ENCODE measurements at places on chromosomes 12 and 14.

DNA sequence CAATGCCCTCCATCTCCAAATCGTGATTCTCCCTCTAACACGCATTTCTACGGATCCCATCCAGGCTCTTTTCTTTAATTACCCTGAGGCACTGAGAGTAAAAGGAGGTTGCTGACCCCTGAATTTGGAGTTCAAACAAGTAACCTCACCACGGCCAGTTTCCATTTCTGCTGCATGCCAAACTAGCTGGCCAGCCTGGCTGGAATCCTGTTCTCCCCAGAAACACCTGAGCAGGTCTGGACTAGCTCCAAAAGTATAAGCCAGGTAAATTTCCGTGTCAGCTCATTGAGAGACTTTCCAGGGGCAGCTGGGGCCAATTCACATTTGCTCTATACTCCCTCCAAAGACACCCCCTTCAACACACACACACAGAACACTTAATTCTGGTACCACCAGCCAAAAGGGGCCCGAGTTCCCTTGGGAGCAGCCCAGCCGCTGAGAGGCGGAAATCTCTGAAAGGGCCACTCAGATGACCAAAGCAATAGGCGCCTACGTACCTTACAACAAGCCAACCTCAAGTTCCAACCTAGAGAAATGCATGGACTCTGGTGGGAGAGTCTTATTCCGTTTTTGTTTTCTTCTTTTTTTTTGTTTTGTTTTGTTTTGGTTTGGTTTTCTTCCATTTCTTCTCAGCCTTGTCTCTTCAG, 131.4 kb downstream of the NDUFA12 start:
- DNase-seq: no peak

DNA sequence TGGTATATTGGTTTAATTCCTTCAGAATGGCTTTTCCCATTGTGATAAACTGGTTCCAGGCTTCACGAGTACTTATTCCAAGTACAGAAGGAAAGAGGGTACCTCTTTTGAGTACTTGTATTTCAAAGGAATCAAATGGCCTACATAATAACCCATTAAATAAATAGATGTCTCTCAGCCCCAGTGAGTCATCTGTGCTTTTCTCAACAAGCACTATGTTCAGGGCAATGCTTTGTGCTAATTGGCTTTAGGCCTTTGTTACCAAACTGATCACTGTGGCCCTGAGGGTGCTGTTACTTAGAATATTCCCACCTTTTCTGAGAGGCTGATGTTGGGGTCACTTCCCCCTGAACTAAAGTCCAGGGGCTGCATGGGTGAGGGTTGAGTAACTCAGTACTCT, 107.1 kb downstream of the LRRK2 start:
- no peak for DNase-seq

DNA sequence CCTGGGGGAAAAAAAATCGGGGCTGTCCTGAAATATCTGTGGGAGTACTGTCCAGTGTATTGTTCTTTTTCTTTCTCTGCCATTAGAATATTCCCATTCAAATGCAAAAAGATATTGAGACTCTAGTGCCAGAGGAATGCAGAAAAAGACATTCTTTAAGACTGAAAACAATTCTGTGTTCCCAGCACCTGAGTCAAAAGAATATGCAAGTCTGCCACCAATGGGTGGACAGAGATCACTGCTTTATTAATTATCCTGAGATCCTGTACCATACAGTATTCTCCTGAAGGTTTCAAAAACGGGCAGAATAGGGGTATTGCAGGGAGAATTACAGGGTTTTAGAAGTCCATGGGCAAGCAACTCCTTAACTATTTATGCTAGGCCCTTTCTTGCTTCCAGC, 361.8 kb downstream of the C12orf50 start:
- DNase-seq: no peak

DNA sequence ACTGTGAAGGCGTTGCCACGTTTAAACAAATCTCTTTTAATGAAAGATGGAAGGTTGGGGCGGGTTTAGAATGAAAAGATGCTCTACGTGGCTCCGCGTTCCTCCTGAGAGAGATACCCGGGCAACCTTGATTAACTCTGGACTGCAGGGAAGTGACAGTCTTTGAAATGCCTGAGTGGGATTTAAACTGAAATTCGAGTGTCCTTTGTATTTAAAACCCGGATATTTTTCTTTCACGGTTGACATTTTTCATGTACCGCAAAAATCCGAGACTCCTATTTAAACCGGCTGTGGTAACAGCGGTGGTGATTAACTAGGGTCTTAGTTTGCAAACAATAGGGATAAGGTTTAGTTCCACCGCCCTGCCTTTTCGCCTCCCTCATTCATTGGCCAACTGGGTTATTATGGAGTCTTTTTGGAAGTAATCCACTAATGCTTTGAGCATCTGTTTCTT, 707 bp downstream of the G2E3 start:
- no peak for DNase-seq

- DNase-seq: no peak
These were observed 34.2 kb downstream of the KRT80 start for GRCh38 chr12:52157566-52158150.

- DNase-seq: no peak
These were observed 2.4 kb downstream of the ACVR1B start for GRCh38 chr12:51953864-51954263.

DNA sequence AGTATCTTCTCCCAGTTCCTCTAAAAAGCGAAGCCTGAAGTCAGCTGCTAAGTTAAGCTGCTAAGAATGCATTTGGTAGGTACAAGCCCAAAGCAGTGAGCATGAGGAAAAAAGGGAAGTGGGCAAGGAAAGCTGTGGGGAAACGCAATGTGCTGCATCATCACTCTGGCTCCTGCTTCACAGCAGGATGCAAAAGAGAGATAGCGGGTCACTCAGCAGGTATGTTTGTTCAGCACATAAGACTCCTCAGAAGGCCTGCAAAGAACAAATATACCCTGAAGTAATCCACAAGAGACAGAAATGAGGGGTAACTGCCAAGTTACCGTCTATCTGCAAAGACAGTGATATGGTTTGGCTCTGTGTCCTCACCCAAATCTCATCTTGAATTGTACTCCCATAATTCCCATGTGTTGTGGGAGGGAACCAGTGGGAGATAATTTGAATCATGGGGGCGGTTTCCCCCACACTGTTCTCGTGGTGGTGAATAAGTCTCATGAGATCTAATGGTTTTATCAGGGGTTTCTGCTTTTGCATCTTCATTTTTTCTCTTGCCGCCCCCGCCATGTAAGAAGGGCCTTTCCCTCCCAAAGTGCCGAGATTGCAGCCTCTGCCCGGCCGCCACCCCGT, 127.4 kb upstream of the EGLN3 start:
- DNase-seq: no peak

- no peak for DNase-seq
These were observed 2.8 kb downstream of the DIO2 start for GRCh38 chr14:80208461-80208860.

DNA sequence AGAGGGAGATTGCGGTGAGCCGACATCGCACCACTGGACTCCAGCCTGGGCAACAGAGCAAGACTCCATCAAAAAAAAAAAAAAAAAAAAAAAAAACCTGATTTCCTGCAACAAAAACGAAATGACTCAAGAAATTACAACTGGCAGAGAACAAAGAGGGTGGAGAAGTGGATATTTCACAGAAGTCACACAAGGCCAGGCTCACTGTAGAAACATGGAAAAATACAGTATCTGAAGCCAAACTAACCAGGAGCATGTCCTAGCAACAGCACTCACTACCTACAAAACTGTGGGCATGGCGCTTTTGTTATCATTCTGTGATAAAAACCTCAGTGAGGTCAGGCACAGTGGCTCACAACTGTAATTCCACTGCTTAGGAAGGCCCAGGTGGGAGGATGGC, 11.7 kb upstream of the MMP17 start:
- no peak for DNase-seq
